ENCODE measurements at places on chromosomes 11 and 22. TPM values are rescaled to one million over a fixed set of nuclear protein-coding genes. Genes with fewer than 3 reads are reported as not detected.

DNA sequence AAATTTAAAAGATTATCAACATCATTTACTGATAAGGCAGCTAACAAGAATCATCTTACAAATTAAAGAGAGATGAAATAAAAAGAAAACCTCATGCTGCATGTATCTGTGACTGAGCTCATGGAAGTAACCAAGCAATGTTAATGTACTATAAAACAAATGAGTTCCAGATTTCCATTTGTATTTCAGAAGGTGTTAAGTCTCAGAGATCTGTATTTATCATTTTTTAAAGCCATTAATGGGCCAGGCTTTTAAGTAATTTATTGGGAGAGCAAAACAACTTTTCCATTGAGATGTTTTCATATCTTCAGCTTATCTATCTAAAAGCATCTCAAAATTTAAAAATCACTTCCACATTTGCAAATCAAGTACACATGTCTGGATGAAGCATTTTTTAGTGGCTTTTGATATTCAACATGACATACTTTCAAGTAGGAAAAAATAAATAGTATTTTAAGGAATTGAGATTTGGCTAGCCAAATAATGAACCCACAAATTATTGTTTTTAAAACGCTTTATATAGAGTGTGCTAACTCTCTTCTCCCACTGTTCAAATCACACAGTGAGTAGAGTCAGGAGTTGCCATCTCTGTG is 17.9 kb upstream of the BBOX1 start:
- H3K36me3 ChIP-seq: no peaks in the 10 kb centered on the region
- H3K4me3 ChIP-seq: no peak overlapping the region
- DNase-seq: no peak
- H3K4me1 ChIP-seq: peaks cover 10% of the 10 kb centered on the region

GRCh38 chr22:17241576-17242330 is 22.5 kb upstream of the ADA2 start:
- H3K36me3 ChIP-seq: no peaks in the 10 kb centered on the region
- peaks cover 6% of the 10 kb centered on the region for H3K4me1 ChIP-seq
- no peak for DNase-seq

DNA sequence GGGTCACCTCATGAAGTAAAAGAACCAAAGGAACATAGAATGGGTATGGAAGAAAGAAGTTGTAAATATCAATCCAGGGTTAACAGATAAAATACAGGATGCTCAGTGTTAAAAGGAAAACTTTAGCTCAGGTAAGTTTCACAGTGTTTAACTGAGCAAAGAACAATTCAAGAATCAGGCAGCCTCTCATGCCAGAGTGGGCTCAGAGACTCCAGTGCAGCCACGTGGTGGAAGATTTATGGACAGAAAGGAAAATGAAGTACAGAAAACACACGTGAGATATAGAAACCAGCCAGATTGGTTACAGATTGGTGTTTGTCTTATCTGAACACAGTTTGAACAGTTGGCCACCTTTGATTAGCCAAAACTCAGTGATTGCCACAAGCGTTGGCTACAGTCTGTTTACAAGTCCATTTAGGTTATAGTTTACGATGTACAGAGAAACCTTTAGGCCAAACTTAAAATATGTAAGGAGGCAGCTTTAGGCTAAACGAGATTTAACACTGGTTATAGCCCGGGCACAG is 9.1 kb downstream of the AP5B1 start:
- H3K36me3 ChIP-seq: no peaks in the 10 kb centered on the region
- no peaks in the 10 kb centered on the region for H3K4me1 ChIP-seq
- no peaks in the 10 kb centered on the region for H3K27me3 ChIP-seq
- H3K27ac ChIP-seq: no peak overlapping the region
- H3K4me3 ChIP-seq: no peak overlapping the region
- no peak for DNase-seq

Gene NRXN2
- total RNA-seq: 17.0 TPM

Gene OR56B1
- total RNA-seq: 0.28 TPM
